H9 (cell line): ENCODE measurements at places on chromosomes 12 and 14. TPM values are rescaled to one million over a fixed set of nuclear protein-coding genes. Genes with fewer than 3 reads are reported as not detected.

DNA sequence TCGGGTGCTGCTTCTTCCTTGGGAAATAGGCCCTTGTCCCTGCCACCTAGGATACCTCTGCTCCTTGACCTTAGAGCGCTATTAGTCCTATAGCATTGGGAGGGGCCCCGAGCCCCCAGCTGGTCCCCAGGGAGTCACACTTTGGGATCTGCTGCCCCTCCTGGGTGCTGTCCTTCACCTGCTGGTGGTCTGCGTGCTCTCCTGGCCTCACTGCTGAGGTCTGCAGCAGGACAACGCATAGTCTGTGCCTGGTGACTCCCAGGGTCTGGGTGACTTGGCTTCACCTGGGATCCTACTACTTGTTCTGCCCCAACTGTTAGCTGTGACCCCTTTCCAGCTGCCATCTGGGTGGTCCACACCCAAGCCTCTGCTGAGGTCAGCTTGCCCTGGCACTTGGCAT is 8.8 kb downstream of the TCL1B start:
- no peak overlapping the region for H3K4me3 ChIP-seq
- no peak for DNase-seq
- no peaks in the 10 kb centered on the region for H3K4me1 ChIP-seq
- no peaks in the 10 kb centered on the region for H3K36me3 ChIP-seq

- peaks cover 37% of the 10 kb centered on the region for H3K36me3 ChIP-seq
- H3K27ac ChIP-seq, result no peak overlapping the region
- no peaks in the 10 kb centered on the region for H3K27me3 ChIP-seq
- peaks cover 5% of the 10 kb centered on the region; the same call in 1 of the 2 replicates for H3K4me1 ChIP-seq
- DNase-seq, result no peak
- no peak overlapping the region for H3K4me3 ChIP-seq
Measured at GRCh38 chr12:120692524-120693033, 5.6 kb downstream of the MLEC start.

DNA sequence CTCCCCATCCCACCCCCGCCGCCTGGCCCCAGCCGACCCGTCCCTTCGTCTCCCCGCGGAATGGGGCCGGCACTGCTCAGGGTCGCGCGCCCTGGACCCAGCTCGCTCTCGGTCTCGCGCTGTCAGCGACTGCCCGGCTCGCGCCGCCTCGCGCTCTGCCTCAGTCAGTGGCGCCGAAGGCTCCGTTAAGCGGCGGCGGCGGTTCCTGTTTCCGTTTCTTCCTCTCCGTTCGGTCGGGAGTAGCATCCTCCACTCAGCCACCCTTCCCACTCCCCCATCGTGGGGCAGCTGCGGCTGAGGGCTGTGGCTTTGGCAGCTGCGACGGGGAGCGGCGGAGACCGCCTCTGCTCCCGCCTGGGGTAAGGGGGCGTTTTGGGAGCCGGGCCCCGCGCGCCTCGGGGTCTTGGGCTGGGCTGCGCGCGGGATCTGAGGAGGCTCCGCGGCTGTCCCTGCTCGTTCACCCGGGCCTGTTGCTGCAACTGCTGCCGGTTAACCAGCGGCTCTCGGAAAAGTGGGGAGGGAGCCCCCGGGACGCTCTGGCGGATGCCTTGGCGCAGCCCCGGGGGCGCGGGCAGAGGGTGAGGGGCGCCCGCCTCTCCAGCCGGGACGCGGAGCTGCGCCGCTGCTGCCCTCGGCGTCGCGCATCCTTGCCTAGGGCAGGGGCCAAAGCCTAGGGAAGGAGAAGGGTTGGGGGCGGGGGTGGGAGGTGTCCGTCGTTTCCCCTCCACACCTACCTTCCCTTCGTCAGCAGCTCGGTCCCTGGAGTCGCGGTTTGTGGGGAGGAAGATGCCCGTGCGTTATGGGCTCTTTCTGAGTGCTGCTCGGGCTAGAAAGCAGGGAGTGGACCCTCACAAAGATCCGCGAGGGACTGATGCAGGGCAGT is 567 bp downstream of the FUT8 start:
- H3K4me1 ChIP-seq, result no peaks in the 10 kb centered on the region
- no peaks in the 10 kb centered on the region for H3K27me3 ChIP-seq
- peaks cover 2% of the 10 kb centered on the region; the same call in 1 of the 3 replicates for H3K36me3 ChIP-seq
- no peak overlapping the region for H3K27ac ChIP-seq
- peak overlapping the region; percentile 83 for H3K4me3 ChIP-seq

GRCh38 chr12:130491421-130492357 is 154.0 kb downstream of the PIWIL1 start:
- no peaks in the 10 kb centered on the region for H3K36me3 ChIP-seq
- no peaks in the 10 kb centered on the region for H3K27me3 ChIP-seq
- H3K27ac ChIP-seq, result no peak overlapping the region
- H3K4me1 ChIP-seq, result no peaks in the 10 kb centered on the region
- DNase-seq, result no peak

- peaks cover 1% of the 10 kb centered on the region for H3K36me3 ChIP-seq
- H3K27me3 ChIP-seq, result no peaks in the 10 kb centered on the region
- H3K4me3 ChIP-seq, result no peak overlapping the region
- no peak for DNase-seq
- H3K4me1 ChIP-seq, result no peaks in the 10 kb centered on the region; the same call in 1 of the 2 replicates
- H3K27ac ChIP-seq, result no peak overlapping the region
Measured at GRCh38 chr14:71181215-71182003, 274.1 kb downstream of the PCNX1 start.

NANOG gene
- total RNA-seq, result 199 and 211 TPM in 2 replicates

DTX1 gene
- total RNA-seq, result 3.0 and 3.5 TPM in 2 replicates

ATXN7L3B gene
- 35.3 TPM in 2 replicates for total RNA-seq
